ENCODE measurements at places on chromosomes 1 and 21. TPM values are rescaled to one million over a fixed set of nuclear protein-coding genes. Genes with fewer than 3 reads are reported as not detected.

GRCh38 chr1:199042193-199042592 is 403.4 kb downstream of the PTPRC start:
- no peak for DNase-seq

DNA sequence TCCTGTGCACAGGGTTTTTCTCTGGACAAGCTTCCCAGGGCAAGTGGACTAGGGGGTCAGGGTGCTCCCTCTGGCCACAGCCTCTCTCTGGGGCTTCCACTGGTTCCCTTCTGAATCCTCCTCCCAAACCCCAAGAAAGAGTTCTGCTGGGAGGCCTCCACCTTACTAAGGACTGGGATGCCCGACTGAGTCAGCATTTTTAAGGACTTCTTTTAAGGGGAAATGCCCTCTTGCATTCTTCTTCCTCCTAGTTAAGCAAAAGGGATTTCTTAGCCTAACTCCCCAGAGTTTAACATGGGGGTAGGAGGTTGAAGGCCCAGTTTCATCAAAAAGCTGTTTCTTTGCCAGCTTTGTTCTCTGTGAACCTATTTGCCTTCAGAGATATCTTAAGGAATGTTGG is 99.7 kb upstream of the KRTAP19-8 start:
- no peak for DNase-seq

GRCh38 chr1:184199438-184200085 is 148.0 kb downstream of the TSEN15 start:
- DNase-seq, result no peak

DNA sequence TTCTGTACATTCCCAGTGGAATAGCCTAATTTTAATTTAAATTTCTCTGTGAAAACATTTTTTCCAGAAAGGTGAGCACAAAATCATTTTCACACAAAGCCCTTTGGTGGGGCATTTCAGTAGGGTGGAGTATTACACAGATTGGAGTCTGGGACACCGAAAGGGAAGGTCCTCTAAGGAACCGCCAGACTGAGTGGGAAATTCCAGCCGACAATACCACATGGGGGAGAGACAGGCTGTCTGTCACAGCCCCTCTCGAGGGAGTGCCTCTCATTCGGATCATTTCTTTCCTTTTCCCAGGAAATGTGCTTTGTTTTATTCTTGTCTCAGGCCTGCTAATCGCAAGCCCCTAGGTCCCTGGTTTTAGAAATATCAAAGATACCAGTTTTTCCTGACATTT is 150.6 kb upstream of the HOOK1 start:
- no peak for DNase-seq

GRCh38 chr1:36515315-36516138 is 32.8 kb upstream of the CSF3R start:
- no peak for DNase-seq

DNA sequence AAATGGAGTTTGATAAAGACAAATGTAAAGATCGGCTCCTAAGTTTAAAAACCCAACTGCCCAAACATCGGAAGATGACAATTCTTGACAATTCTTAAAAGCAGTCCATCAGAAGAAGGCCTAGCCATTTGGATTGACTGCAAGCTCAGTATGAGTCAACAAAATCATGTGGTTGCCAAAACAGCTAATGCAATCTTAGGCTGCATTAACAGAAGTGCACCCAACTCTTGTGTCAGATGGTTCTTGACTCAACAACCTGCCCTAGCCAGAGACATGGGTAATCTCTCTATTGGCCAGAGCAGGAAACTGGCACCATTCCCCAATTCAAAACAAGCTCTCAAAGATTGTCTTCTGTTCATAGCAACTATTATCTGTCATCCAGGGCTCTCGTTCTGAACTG is 9.9 kb upstream of the NCF2 start:
- DNase-seq, result peak; percentile 80

GRCh38 chr1:244945109-244945671 is 80.8 kb upstream of the HNRNPU start:
- DNase-seq, result no peak

DNA sequence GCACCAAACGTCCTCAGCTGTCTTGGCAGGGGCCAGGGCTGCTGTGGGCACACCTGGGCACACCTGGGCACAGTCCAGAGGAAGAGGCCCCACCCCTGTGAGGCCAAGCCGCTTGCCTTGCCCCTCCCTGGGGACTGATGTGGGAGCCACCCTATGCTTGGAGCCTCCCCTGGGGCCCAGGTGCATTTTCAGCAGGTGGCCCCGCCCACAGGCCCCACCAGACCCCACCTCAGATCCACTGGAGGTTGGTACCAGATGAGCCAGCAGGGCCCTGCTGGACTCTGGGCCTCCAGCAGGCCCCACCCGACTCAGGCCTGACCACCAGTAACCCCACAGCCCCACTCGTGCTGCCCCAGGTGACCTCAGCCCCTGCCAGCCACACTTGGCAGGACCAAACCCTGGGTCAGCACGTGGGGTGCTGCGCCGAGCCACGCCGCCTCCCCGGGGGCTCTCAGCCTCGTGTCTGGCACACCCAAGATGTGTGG is 8.8 kb downstream of the SLC19A1 start:
- no peak for DNase-seq

DNA sequence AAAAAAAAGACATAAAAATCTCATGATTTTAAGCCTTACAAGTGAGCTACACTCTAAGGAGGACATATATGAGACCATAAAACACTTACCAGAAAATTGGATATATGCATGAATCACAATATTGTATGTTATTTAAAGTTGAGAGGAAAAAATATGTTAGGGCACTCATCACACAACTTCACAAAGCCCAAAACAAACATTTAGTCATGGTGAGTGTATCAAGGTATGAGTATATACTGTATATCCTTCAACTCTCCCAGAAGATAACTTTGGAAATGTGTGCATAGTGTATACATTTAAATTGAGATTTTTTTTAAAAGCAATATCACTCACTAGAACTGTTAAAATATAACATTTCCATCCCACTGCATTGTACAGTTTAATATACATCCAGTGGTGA is 259.3 kb downstream of the SRGAP2C start:
- no peak for DNase-seq

- DNase-seq, result no peak
Measured at GRCh38 chr1:22670352-22670975, 17.4 kb downstream of the C1QB start.

- peak; percentile 76 for DNase-seq
Measured at GRCh38 chr1:227946624-227947385, 927 bp downstream of the WNT9A start.

DNA sequence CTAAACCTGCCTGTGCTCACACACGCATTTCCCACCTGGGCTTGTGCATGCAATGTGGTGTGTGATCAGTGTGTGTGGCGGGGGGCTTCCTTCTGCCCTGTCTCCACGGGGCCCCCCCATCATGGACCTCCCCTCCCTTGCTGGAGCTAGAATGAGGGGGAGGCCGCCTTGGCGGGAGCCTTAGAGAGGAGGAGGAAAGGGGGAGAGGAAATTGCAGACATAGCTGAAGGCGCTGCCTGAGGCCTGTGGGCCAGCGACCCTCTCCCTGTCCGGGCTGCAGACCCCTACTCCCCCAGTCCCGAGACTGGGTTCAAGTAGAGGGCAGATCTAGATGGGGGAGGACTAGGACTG is 883 bp upstream of the EVA1B start:
- no peak for DNase-seq

GRCh38 chr1:183178545-183178944 is 7.5 kb upstream of the LAMC2 start:
- no peak for DNase-seq

DNA sequence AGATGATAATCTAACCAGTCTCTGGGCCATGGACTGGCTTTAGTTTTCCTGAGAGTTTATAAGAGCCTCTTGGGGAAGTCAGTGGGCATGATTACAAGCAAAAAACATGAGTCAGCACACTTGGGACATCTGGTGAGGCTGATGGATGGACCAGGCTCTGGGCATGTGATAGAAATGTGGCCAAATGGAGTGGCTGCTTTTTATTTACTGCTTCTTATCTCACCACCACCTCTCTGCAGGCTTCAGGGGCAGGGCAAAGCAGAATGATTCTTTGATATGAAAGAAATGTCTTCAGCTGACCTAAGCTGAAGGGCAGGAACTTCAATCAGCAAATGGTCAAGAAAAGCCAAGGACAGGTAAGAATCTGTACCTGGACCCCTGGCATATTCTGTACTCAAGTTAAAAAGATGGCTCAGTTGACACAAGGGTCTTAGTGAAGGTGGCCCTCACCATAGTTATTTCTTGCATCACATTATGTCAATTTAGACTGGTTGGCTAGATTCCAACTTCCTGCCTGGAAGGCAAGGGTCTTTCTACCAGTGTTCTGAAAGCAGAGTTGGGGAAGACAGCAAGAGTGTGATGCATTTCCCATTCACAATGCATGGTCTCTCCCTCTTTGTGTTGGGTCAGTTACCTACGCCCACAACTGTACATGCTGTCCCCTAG is 162.8 kb downstream of the FASLG start:
- peak; percentile 79 for DNase-seq

DNA sequence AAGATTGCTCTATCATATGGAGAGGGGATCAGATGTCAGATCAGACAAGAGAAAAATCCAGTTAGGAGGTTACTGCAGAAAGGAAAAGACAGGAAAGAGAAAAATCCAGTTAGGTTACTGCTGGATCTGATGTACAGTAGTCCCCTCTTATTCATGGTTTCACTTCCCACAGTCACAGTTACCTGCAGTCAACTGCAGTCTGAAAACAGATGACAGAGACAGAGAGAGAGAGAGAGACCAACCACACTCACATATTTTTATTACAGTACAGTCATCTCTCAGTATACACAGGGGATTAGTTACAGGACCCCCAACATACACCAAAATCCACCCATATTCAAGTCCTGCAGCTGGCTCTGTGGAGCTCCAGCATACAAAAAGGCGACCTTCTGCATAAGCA is 29.3 kb downstream of the NUP133 start:
- no peak for DNase-seq

- peak; percentile 66 for DNase-seq
Measured at GRCh38 chr1:44031252-44032169, at the start of gene SLC6A9. TSS of gene SLC6A9 (minus strand) at chr1:44031462. CDS start at chr1:44024277, 7,185 bp downstream.

GRCh38 chr1:199096591-199096990 is 457.8 kb downstream of the PTPRC start:
- DNase-seq, result no peak

DNA sequence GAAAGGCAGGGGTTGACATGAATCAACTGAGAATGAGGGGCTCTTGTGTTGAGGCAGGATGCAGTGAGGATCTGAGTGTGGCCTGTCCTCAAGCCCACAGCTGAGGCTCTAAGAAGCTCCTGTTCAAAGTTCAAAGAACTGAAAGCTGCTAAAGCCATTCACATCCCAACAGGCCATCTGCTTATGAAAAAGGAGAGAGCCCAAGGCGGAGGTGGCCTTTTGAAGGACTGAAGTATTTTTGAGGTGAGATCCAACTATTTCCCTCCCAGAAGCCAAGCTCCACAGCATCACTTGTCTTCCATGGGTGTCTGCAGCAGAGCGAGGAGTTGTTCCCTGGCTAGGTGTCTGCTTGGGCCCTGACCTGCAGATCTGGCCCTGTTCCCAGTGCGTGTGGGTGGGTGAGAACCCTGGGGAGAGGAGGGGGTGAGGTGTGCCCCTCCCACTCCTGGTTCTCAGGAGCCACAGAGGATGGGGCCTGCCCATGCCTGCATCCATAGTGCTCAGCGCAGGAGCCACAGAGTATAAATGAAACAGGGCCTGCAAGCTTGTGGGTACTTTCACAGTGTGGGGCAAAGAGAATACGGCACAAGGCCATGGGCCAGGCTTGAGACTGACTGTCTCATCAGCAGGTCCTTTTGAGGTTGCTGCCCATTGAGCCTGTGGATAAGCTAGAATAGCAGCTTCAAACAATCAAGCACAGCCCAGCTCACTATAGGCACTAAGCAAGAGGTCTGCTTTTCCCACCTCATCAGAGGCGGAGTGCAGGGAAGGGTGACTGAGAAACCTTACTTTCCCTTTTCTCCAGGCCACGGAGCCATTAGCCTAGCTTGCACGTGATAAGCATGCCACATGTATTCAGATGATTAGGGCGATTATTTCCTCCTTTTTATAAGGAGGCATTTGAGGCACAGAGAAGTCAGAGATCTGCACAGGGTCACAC is 15.7 kb downstream of the REG4 start:
- DNase-seq, result no peak

- no peak for DNase-seq
Measured at GRCh38 chr21:32192291-32193097, 86.4 kb downstream of the MIS18A start.

DNA sequence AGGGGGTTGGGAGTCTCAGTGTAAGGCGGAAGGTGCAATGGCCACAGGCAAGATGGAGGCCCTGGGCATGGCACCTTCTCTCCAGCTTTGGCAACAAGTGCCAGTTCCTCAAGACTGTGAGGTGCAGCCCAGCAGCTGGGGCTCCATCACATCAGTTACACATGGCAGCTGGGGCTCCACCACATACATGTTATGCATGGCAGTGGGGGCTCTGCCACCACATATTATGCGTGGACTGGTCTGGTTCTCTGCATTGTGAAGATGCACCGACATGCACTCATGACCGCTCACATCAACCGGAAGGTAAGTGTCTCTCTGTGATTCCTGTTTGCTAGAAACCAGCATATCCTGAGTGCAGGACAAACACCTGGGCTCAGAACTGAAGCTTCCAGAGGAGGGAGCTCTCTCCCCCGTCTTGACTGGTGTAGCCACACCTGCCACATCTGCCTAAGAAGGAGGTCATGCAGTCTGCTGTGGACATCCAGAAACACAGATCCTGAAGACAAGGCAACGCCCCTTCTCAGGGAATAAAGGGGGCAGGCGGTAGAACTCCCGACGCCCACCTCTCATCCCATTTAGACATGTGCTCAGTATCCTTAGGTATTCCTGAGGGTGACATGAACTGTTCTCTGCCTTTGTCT is 104.1 kb upstream of the TMPRSS2 start:
- peak; percentile 68 for DNase-seq

- peak; percentile 83 for DNase-seq
Measured at GRCh38 chr1:107750364-107750959, 214.5 kb downstream of the VAV3 start.

APCS gene
- not detected for total RNA-seq

PADI2 gene
- total RNA-seq, result 0.12 TPM

DMRTA2 gene
- total RNA-seq, result 1.4 TPM

GJA9 gene
- total RNA-seq, result not detected

MNDA gene
- not detected for total RNA-seq

KRTAP19-3 gene
- not detected for total RNA-seq

UBL4B gene
- total RNA-seq, result not detected

KCNK1 gene
- 5.9 TPM for total RNA-seq

OR4F29 gene
- not detected for total RNA-seq

LDLRAD1 gene
- not detected for total RNA-seq

RHOU gene
- total RNA-seq, result 0.47 TPM

CGN gene
- 0.52 TPM for total RNA-seq

Measured in M059J (cell line).